Prostate gland (tissue), 2 donors: ENCODE measurements at places on chromosomes 3 and 15.

DNA sequence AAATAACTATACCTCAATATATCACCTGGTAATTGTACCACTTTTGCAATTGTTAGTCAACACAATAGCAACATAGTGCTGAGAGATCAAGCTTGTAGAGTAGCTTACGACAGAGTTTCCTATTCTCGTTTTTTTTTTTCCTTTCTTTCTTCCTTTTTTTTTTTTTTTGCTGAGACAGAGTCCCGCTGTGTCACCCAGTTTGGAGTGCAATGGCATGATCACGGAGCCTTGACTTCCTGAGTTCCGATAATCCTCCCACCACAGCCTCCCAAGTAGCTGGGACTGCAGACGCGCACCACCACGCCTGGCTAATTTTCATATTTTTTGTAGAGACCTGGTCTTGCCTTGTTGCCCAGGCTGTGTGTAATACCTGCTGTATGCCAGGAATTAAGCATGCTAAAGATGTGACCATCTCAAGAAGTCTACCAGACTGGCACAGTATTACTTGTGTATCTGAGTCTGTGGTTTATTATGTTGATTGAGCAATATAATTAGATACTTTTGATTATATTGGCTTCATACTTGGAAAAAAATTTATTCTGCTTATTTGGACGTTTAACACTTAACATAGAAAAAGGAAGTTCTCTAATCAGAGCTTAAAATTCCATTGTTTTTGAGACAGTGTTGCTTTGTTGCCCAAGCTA lies 3.0 kb downstream of the SELENOT start:
- no peak for DNase-seq

- peak; percentile 56 for DNase-seq
Measured at GRCh38 chr3:192917404-192918274, at the start of gene MB21D2. TSS of gene MB21D2 (minus strand) at chr3:192917856. CDS start at chr3:192917840, 16 bp downstream.

- no peak for DNase-seq
Measured at GRCh38 chr15:69988541-69989225, 109.0 kb downstream of the TLE3 start.

- no peak for DNase-seq
Measured at GRCh38 chr15:90049666-90050604, 48.8 kb downstream of the ZNF710 start.

GRCh38 chr15:83436513-83437158 lies 10.5 kb upstream of the SH3GL3 start:
- peak; percentile 7 for DNase-seq

DNA sequence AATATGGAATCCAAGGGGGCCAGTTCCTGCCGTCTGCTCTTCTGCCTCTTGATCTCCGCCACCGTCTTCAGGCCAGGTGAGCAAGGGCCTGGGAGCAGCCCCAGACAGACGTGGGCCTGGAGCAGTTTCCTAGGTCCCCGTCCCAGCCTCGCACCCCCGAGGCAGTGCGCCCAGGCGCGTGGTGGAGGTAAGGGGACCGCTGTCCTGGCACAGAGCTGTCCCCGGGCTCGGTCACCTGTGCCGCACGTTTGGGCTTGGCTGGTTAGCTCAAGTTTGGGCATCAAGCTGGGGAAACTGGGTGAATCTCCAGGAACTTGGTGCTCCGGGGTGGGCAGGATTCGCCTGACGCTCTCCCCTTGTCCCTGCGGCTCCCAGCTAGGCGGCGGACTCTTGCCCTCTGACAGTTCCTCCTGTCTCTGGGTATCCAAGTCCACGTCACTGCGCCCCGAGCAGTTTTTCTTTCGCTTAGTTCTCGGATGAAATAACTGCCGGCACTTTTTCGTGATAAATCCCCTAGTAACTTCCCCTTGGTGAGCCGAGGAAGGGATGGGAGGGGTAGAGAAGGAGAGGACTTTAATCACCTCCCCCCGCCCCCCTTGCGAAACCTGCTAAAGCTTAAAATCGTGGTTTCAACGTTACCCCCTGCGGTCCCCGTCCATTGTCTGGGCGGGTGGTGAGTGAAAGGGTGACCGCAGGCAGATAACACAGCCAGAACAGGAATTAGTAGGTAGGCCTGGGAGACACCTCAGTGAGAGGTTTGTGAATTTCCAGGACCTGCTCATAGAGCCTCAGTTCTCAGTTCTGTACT lies 901 bp downstream of the ALCAM start:
- peak; percentile 61 for DNase-seq

GRCh38 chr3:58608648-58609047 lies 31.5 kb upstream of the FAM107A start:
- peak; percentile 79 for DNase-seq

- DNase-seq = no peak
Measured at GRCh38 chr15:27339138-27339537, 368.2 kb downstream of the GABRG3 start.

- DNase-seq = no peak
Measured at GRCh38 chr3:187746442-187747281, 1.4 kb upstream of the BCL6 start.

- DNase-seq = no peak
Measured at GRCh38 chr15:79166311-79166955, 75.9 kb upstream of the RASGRF1 start.

GRCh38 chr15:71648095-71648494 lies 162.3 kb upstream of the NR2E3 start:
- DNase-seq = no peak

GRCh38 chr3:188689101-188689574 lies 482.6 kb upstream of the TPRG1 start:
- no peak for DNase-seq

DNA sequence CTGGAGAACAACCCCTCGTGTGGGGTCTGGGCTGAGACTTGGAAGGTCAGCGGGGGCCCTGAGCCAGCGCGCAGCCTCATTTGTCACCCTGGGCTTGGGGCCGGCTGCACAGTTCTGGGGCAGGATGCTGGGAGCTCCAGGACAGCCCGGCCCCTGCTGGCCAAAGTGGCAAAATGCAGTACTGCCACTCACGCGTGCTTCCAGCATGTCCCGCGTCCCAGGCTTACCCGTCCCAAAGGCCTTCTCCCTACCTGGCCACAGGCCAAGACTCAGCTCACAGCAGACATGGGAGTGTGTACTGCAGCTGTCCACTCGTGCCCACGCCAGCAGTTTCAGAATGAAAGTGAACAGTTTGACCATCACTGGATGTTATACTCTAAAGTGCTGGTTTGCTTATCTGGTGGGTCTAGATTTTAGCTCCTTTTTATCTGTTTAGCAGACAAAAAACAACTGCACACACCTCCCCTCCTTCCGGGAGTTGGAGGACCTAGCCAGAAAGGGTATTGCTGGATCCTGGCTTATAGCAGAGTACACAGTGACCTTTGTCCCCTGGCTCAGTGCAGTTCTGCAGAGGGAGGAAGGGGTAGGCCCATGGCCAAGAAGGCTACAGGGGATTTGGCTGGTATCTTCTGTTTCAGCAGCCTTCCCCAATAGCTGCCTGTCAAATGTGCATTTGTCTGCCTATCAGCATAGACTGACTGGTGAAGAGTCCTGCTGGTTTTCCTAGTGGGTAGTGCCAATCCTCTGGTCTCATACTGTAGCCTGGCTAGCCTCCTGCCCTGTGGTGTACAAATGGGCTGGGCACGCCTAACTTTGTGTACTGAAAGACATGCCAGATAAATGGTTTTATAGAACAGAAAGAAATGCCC lies 23.2 kb upstream of the IP6K2 start:
- DNase-seq = peak; percentile 68

DNA sequence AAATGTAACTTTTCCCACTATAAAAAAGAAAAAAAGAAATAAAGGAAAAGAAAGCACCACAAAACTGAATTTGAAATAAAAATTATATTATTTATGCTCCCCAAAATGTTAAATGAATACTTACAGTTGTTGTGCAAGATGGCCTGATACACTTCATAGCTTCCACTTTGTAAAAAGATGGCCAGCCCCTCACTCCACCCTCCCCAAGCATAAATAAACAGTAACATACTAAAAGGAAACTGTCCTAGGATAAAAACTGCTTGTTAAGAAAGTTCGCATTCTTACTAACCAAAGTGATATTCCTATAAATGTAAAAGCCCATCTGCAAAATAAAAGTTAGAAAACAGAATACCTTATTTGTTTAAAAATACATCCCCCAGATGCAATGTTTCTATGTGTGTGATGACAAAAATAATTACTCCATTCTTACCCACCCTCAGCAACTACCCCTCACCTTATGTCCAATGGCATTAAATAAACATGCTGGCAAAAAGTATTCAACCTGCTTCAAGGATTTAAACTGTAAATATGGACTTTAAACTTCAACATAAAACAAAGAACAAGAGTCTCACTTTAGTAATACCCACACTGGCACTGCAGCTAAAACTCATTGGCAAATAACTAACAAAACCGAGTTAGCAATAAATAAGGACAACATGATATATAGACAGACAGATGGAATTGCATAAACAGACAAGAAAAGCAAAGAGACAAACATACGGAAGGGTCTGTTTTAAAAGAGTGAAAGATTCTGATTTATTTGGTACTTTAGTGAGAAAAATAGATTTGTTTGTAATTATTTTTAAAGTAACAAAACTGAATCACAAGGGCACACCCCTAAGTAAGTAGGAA lies 47.7 kb downstream of the ZBTB20 start:
- no peak for DNase-seq

DNA sequence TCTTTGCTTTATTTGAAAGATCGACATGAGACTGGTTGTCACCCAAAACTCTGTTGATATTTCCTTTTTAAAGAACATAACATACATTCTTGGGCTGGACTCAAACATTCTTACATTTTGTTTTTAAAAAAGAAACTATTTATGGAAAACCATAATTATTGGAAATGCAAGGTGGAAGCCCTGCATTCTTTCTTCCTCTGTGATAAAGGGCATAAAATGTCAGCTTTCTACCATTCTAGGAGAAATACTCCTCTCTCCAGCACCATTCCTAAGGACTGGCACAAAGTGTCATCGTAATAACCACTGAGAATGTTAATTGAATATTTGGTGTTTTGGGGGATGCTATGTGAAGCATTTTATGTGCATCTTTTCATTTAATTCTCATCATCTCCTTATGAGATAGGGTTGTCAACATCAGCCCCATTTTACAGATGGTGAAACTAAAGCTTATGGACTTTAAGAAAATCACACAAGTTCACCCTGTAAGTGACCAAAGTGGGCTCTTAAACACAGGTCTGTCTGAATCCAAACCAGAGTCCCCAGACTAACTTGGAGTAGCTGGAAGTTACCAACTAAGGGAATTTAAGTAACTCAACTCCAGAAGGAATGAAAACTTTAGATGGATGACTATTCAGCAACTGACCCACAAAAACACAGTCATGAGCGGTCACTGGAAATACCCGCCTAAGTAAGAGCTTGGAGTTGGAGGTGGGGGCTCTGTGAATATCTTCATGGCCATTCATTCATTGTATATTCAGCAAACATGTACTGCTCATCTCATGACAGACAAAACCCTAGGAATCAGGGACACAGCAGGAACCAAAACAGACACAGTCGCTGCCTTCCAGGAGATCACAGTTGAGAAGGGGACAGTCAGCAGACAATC lies 45.9 kb upstream of the LMCD1 start:
- DNase-seq = no peak

GRCh38 chr3:33758864-33759263 lies 39.6 kb upstream of the PDCD6IP start:
- no peak for DNase-seq

DNA sequence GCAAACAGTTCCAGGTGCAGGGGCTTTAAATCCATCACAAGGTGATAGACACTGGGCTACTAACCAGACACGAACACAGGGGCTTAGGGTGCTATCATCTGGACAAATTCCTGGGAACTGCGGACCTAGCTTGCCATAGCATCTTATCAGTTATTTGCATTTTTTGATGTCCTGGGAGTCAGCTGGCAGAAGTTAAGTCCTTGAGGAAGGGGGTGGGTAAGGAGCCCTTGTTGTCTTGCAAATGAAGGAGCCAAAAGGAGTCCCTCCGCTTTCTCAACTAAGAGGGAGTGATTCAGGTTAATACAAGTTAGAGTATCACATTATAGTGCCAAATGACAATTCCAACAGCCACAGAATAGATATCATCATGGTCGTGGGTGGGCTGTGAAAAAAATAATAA lies 108.9 kb downstream of the NPAP1 start:
- DNase-seq = no peak

DNA sequence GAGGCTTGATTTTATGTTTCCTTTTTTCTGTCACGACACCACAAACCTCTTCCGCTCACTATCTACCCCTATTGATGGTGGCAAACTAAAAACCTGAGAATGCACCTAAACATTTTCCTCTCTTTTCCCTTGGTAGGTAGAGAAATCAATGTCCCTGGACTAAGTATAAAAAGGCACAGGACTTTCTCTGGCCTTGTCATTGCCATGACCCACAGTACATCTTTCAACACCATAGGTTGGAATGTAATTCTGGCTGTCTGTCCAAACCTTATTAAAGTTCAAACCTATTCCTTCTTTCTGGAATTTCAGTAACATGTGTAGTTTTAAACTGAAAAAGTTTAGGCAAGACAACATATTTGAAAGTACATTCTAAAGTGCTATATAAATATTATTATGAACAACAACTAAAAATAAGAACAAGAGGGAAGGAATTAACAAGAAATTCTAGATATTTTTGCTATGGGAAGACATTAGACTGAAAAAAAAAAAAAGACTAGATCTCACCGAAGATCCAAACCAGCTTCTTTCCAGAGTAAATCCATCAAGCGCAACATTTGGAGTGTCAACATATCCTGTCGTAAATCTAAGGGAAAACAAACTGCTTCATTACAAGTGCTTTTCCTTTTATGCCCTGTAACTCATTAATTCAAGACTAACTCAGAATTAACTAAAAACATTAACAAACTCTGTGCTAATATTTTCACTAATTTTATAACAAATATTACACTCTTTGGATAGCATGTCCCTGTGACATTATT lies 73.1 kb downstream of the FAIM start:
- no peak for DNase-seq

- DNase-seq = no peak
Measured at GRCh38 chr3:63245726-63246241, 32.3 kb upstream of the SYNPR start.

- DNase-seq = peak; percentile 33
Measured at GRCh38 chr3:65732051-65732935, 306.4 kb downstream of the MAGI1 start.

DNA sequence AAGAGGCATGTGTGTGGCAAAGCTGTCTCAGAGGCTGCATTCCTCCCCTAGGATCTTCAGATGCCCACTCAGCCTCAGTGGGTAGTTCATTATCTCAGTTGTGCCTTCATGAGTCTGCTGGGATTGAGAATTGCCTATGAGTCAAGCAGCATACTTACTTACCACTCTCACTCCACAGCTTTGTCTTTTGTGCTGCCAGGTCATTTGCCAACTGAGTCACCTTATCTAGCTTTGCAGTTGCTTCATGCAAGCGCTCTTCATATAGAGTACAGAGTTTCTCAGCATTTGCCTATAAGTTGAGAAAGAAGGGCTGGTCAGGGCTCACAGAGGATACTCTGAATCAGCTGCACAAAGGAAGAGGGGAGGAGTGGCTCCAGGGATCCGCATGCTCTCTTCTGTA lies 89.5 kb downstream of the MYH15 start:
- DNase-seq = no peak

- peak; percentile 93 for DNase-seq
Measured at GRCh38 chr15:100526027-100526481, 2.7 kb downstream of the CERS3 start.
